ENCODE measurements at places on chromosomes 7 and 10.
A peak's percentile ranks its signal among the peaks of the same experiment; 100 is the strongest.

- H3K27ac ChIP-seq, result no peak overlapping the region
- H3K36me3 ChIP-seq, result no peaks in the 10 kb centered on the region
- DNase-seq, result no peak
- no peak overlapping the region for H3K4me3 ChIP-seq
- peaks cover 4% of the 10 kb centered on the region for H3K27me3 ChIP-seq
Observed at GRCh38 chr10:126013489-126014281, 117.3 kb downstream of the FANK1 start.

GRCh38 chr7:73978661-73979563 is 49.1 kb upstream of the ELN start:
- no peaks in the 10 kb centered on the region for H3K4me1 ChIP-seq
- no peak overlapping the region for H3K4me3 ChIP-seq
- no peak overlapping the region for H3K27ac ChIP-seq
- no peak for DNase-seq
- H3K27me3 ChIP-seq, result peaks cover 11% of the 10 kb centered on the region

DNA sequence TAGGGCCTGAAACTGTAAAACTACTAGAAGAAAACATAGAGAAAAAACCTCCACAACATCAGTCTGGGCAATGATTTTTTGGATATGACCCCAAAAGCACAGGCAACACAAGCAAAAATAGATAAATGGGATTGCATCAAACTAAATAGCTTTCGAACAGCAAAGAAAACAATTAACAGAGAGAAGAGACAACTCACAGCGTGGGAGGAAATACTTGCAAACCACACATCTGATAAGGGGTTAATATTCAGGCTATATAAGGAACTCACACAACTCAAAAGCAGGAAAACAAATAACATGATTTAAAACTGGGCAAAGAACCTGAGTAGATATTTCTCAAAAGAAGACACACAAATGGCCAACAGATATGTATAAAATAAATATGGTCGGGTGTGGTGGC is 7.7 kb upstream of the GSTK1 start:
- H3K36me3 ChIP-seq, result peaks cover 9% of the 10 kb centered on the region
- no peak overlapping the region for H3K4me3 ChIP-seq
- DNase-seq, result no peak
- peaks cover 76% of the 10 kb centered on the region for H3K4me1 ChIP-seq

DNA sequence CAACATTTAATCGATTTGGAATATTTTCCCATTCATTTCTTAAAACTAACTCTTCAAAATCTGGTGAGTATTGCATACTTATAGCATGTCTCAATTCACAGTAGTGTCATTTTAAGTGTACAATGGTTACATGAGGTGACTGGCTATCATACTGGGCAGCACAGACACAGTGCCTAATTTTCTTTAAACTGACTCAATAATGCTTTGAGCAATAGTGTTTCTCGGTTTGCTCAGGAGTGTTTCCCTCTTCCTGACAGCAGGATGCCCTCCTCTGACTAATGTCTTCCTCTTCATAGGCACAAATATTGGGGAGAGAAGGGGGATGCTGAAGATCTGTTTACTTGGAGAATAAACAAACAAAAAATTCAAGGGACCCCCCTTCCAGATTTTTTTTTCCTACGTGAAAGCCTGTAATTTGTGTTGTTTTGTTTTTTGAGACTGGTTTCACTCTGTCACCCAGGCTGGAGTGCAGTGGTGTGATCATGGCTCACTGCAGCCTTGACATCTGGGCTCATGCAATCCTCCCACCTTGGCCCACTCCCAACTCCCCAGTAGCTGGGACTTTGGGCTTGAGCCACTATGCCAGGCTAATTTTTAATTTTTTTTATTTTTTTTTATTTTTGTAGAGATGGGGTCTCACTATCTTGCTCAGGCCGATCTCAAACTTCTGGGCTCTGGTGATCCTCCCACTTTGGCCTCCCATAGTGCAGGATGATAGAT is 2.2 kb downstream of the MRC1 start:
- no peak overlapping the region for H3K27ac ChIP-seq
- H3K4me1 ChIP-seq, result peaks cover 8% of the 10 kb centered on the region
- no peak overlapping the region for H3K4me3 ChIP-seq
- H3K36me3 ChIP-seq, result no peaks in the 10 kb centered on the region
- DNase-seq, result no peak

GRCh38 chr7:148242294-148242821 is 348.2 kb upstream of the C7orf33 start:
- H3K4me1 ChIP-seq, result no peaks in the 10 kb centered on the region
- H3K36me3 ChIP-seq, result no peaks in the 10 kb centered on the region
- no peak for DNase-seq
- no peak overlapping the region for H3K4me3 ChIP-seq
- no peak overlapping the region for H3K27ac ChIP-seq
- H3K27me3 ChIP-seq, result peaks cover 40% of the 10 kb centered on the region

GRCh38 chr7:54705436-54705835 is 53.6 kb downstream of the SEC61G start:
- no peaks in the 10 kb centered on the region for H3K4me1 ChIP-seq
- H3K36me3 ChIP-seq, result no peaks in the 10 kb centered on the region

DNA sequence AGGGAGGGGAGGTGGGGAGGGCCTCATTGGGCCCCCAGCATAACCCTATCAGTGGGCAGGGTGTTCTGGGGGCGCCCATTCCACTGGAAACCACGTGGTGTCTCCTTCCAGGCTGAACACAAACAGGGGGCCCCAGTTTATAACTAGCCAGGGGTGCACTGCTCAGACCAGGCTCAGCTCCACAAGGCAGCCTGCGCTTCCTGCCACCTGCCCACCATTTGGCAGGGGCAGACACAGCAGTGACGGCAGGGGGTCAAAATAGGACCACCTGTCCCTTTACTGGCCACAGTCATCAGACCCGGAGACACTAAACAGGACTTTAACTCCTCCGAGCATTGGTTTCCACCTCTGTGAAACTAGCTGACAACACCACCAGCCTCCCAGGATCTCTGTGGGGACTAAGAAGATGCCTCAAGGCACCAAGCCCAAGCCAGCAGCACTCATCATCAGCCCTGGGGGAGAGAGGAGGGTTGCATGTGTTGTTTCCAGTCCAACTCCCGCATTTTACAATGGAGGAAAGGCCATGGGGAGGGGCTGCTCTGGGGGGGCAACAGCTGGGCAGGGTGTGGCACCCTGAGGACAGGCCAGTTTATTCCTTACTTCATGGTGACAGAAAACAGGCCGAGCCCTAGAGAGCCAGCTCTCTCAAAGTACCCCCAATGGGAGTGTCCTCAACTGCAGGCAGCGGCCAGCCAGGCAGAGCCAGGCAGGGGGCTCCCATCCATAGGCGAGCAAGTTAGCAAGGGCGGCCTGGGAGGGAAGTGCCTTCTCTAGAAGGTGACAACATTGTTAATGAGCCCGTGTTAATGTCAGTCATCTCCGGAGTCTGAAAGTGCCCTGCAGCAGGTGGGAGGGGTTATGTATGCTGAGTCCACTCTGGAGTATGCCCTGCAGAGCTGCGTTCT is 127.6 kb downstream of the TNS3 start:
- no peaks in the 10 kb centered on the region for H3K4me1 ChIP-seq
- H3K27ac ChIP-seq, result no peak overlapping the region
- H3K4me3 ChIP-seq, result no peak overlapping the region
- H3K36me3 ChIP-seq, result no peaks in the 10 kb centered on the region
- no peaks in the 10 kb centered on the region for H3K27me3 ChIP-seq
- DNase-seq, result no peak

DNA sequence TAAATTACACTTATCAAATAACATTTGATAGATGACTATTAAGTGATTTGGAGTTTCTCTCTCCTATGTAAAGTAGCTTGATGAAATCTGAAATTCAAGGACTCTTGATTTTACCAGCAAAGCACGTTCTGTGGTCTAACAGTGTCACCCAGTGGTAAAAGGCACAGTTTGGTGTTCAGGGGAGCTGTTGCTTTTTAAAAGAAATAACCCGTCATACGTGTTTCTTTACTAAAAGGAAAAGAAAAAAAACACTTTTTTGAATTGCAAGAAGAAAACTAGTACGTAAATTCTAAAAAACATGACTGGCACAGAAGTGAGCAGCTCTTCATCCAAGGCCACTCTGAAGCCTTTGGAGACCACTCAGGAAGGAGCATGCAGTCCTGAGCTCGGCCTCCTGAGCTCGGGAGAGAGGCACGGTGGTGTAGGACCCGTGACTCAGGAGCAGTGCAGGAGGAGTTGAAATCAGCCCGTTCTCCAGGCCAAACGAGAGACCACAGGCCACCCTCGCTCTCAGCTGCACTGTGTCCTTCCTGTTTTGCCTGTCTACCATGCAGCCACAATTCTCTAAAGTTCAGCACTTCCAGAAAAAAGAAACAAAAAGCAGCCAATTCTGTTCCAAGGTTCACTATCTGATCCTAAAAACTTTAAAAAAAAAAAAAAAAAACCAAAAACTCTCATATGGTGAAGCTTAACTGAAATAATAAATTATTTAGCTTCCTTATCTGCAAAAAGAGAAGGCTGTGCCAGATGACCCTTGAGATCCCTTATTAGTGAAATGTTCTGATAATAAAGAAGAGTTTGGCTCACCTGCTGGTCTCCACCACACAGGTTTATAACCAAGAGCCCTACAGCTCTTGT is 212.6 kb upstream of the FRMD4A start:
- peak overlapping the region; percentile 69 for H3K4me3 ChIP-seq
- H3K27me3 ChIP-seq, result no peaks in the 10 kb centered on the region
- DNase-seq, result peak; percentile 61
- peak overlapping the region; percentile 96 for H3K27ac ChIP-seq
- peaks cover 92% of the 10 kb centered on the region for H3K4me1 ChIP-seq
- H3K36me3 ChIP-seq, result peaks cover 86% of the 10 kb centered on the region

DNA sequence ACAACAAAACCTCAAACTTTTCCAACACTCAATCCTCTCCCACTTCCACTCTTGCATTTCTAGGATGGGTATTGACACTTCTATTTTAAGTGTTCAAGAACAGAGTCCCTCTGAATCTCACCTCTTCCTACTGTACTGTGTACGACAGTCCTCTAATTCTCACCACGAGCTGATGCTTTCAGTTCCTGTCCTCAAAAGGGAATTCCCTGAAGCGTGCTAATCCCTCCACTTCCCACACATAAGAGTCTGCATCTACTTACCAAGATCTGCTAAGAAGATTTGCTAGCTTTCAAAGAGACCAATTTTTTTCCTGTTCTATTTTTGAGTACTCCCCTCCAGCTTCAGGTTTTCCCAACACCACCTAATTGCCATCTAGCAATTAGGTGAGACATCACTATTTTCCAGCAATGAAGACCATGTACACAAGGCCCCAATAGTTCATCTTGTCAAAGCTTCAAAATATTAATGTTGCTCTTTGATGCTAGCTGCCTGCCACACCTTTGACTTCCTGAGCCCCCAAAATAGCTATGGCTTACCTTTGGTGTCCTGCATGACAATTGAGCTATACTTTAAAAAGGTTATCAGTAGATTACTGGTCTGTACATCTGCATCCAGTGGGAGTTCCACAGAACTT is 54.4 kb downstream of the ARMH3 start:
- H3K27ac ChIP-seq, result peak overlapping the region; percentile 65
- no peak for DNase-seq
- peaks cover 65% of the 10 kb centered on the region for H3K36me3 ChIP-seq
- H3K27me3 ChIP-seq, result no peaks in the 10 kb centered on the region
- no peak overlapping the region for H3K4me3 ChIP-seq
- peaks cover 20% of the 10 kb centered on the region for H3K4me1 ChIP-seq

DNA sequence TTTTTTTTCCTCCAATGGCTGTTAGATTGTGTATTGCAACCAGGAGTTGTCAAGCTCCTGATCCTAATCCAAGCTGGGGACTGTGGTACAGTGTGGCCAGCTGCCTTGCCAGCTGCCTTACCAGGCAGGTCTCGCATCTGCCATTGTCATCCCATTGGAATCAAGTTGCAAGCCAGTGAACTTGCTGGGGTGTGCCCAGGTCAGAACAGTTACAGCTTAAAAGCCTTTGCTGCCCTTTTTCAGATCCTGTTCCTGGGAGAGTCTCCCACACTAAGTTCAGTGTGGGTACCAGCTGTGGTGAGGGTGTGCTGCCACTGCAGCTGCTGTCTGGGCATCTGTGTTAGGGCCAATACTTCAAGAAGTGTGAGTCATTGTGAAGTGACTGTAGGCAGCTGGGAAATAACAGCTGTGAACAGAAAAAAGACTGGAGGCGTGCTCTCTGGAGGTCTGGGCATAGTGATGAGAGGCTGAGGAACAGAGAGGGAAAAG is 72.8 kb downstream of the CCNY start:
- no peak overlapping the region for H3K27ac ChIP-seq
- H3K4me1 ChIP-seq, result peaks cover 46% of the 10 kb centered on the region
- no peaks in the 10 kb centered on the region for H3K36me3 ChIP-seq
- H3K4me3 ChIP-seq, result no peak overlapping the region
- no peaks in the 10 kb centered on the region for H3K27me3 ChIP-seq

- no peaks in the 10 kb centered on the region for H3K4me1 ChIP-seq
- DNase-seq, result no peak
- no peak overlapping the region for H3K4me3 ChIP-seq
- no peak overlapping the region for H3K27ac ChIP-seq
- peaks cover 2% of the 10 kb centered on the region for H3K27me3 ChIP-seq
Observed at GRCh38 chr7:13188922-13189321, 501.5 kb downstream of the ARL4A start.

DNA sequence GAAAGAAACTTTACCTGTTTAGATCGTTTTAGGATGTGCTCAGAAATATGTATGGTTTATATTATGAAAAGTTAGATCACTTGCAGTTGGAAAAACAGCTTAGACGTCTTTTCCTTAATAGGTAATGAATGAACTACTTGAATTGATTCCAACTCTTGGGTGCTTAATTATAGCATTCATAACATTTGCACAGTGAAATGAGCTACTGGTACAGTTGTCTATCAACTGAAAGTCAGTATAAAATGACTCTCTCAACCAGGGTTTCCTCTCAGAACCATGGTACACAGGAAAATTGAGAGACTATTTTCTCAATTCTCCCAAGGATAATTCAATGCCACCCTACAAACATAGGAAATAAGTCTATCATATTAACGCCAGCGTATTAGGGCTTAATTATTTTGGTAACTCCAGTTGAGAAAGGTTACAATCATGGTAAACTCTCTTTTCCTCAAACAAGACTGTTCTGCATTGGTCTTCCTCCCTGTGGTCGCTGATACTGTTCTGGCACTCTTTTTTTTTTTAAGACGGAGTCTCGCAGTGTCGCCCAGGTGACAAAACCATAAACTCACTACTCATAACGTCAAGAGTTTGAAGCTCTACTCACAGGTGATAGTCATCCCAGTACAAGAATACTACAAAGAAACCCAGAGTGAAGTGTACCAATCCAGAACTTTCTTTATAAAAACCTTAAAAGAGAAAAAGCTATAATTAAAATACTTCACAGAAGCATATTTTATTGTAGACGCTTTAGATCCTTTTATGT is 2.0 kb downstream of the ANLN start:
- peak overlapping the region; percentile 94 for H3K4me3 ChIP-seq
- H3K4me1 ChIP-seq, result peaks cover 33% of the 10 kb centered on the region
- peak overlapping the region; percentile 69 for H3K27ac ChIP-seq
- no peak for DNase-seq

Measured in activated T-cell treated with anti-CD3 and anti-CD28 coated beads, Interleukin-2, amount 50 U/mL, for 24 hours (primary cell).